CD8-positive, alpha-beta T cell (primary cell): ENCODE measurements at places on chromosomes 3 and 15. TPM values are rescaled to one million over a fixed set of nuclear protein-coding genes. Genes with fewer than 3 reads are reported as not detected.

CGNL1 gene
- not detected for total RNA-seq

ST6GAL1 gene
- total RNA-seq, result 23.1 TPM

GFM1 gene
- total RNA-seq, result 34.7 TPM

CYP8B1 gene
- not detected for total RNA-seq

CDHR4 gene
- not detected for total RNA-seq

ACSBG1 gene
- total RNA-seq, result not detected

ZNF619 gene
- 2.2 TPM for total RNA-seq

SKOR1 gene
- 1.8 TPM for total RNA-seq

MEGF11 gene
- total RNA-seq, result not detected

LMCD1 gene
- 0.33 TPM for total RNA-seq

MORC1 gene
- total RNA-seq, result not detected

GNB5 gene
- total RNA-seq, result 92.8 TPM

C3orf52 gene
- total RNA-seq, result 0.19 TPM

ZIC4 gene
- total RNA-seq, result not detected

NLGN1 gene
- not detected for total RNA-seq

CACNA2D3 gene
- total RNA-seq, result not detected

PTPN9 gene
- total RNA-seq, result 4.8 TPM

LRRIQ4 gene
- total RNA-seq, result not detected

TGM5 gene
- total RNA-seq, result not detected

CELF6 gene
- total RNA-seq, result 2.7 TPM

MUC13 gene
- total RNA-seq, result 0.33 TPM

GNAI2 gene
- total RNA-seq, result 192 TPM

TMEM45A gene
- not detected for total RNA-seq

SCN5A gene
- total RNA-seq, result 0.03 TPM

TTBK2 gene
- total RNA-seq, result 17.7 TPM

TIMP4 gene
- total RNA-seq, result not detected

CHDH gene
- not detected for total RNA-seq

TRIM42 gene
- not detected for total RNA-seq

ISLR gene
- total RNA-seq, result not detected

POLQ gene
- 0.19 TPM for total RNA-seq

MAN2A2 gene
- 172 TPM for total RNA-seq

SPSB4 gene
- total RNA-seq, result not detected

LMAN1L gene
- not detected for total RNA-seq

COMMD2 gene
- 59.6 TPM for total RNA-seq

SLC28A2 gene
- total RNA-seq, result not detected

EPHB3 gene
- not detected for total RNA-seq

HES1 gene
- total RNA-seq, result 1.1 TPM

AADACL2 gene
- not detected for total RNA-seq

GRK7 gene
- total RNA-seq, result not detected
